ENCODE measurements at places on chromosomes 4 and X. TPM values are rescaled to one million over a fixed set of nuclear protein-coding genes. Genes with fewer than 3 reads are reported as not detected.

Gene ASB12
- 0.78 TPM for total RNA-seq

Gene OTUD6A
- not detected for total RNA-seq

Gene GPR50
- total RNA-seq: 0.55 TPM

DNA sequence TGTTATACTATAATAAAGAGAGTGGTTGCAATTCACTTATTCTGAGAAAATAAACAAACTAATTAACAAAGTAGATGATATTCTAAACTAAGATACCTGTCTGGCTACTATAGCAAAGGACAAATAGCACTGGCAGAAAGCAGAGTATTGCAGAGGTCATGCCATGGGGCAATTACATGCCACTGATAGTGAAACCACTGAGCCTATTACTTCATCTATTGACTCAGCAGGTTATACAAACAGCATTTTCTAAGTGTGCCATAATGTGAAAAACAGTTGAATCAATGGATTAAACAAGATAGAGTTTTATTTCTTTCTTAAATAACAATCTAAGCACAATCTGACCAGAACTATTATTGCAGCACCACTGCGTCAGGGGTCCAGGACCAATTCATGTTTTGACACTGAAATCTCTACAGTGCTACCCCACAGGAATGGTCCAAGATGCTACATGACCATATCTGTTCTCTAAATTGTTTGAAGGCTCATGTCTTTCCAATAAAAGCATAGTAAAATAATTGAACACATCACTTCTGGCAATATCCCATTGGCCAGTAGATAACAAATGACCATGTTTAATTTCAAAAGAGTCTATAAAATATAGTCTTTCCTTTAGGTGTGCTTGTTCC is 389.5 kb upstream of the GRID2 start:
- DNase-seq: no peak

- no peak for DNase-seq
These were observed 50.1 kb downstream of the MFAP3L start for GRCh38 chr4:169975838-169976796.

- DNase-seq: no peak
These were observed 3.9 kb downstream of the TMEM33 start for GRCh38 chr4:41939016-41939626.

GRCh38 chr4:168139336-168139735 is 47.0 kb downstream of the ANXA10 start:
- no peak for DNase-seq

DNA sequence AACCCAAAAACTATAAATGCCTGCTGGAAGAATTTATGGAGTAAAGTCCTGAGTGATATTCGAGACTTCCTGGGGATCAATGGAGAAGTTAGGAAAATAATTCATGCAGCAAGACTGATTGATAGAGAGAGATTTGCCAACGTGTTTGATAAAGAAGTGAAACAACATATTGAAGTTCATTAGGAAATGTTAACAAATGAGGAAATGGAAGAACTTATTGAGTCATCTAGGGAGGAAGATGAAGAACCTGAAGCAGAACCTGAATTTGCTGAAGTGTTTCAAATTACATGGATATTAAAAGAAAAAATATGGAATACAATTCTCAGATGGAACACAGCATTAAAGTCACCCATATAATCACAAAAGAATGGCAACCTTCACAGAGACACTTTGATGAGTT is 39.0 kb downstream of the DDX60 start:
- DNase-seq: no peak

All from H7 (cell line).